H4 (cell line): ENCODE measurements at places on chromosomes 13 and 19.

DNA sequence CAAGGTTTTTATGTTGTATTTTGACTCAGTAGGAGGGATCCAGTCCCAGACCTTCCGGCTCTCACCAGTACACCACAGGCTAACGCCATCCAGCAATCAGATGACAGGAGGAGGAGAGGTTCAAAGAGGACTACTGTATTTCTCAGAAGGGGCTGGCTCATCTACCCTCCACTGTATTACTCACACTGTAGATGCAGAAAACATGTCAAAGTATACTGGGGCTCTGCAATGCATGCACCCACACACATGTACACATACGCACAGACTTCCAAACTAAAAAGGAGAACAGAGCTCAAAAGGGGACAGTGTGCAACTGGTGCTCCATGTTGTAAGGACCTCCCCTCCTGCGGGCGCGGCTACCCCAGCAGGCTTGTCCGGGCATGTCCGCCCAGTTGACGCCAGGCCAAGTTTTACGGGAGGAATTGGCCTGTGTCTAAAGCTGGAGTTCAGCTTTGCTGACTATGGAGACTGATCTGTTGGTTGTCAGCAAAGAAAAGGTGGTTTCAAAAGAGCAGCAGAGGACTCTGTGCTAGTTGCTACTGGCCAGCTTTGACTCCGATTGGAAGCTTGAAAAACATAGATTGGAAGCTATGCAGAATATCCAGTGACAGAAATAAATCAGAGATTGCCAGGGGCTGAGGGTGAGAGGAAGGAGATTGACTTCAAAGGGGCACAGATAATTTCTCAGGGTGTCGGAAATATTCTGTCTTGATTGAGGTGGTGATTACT, 314.2 kb downstream of the DLEU7 start:
- DNase-seq: peak; percentile 74

DNA sequence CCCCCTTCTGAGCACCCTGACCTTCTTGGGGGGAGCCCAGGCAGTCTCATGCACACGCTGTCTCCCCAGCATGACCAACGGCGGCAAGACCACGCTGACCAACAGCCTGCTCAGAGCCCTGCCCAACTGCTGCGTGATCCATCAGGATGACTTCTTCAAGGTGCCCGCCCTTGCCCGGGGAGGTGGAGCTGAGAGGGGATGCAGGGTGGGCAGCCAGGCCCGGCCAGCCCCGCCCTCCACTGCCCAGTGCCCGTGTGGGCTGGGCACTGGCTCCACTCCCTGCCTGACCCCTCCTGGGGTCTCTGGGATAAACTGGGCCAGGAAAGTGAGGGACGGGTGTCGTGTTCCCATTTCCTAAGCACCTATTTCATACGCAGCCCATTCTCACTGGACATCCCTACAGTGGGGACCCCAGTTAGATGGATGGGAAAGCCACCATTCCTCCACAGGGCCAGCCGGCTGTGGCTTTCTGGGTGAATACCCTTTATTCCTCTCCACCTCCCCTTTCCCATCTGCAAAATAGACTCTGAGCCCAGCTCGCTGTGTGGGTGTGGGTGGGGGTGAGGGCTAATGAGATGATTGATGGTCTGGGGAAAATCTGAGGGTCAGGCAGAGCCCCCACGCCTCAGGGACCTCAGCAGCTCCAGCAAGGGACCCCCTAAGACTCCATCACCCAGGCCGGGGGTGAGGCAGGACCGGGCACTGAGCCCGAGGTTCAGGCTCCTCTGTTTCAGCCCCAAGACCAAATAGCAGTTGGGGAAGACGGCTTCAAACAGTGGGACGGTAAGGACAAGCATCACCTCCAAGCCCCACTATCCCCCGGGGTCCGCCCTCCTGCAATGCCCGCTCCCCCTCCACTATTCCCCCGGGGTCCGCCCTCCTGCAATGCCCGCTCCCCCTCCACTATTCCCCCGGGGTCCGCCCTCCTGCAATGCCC, 3.9 kb downstream of the NMRK2 start:
- no peak for DNase-seq

DNA sequence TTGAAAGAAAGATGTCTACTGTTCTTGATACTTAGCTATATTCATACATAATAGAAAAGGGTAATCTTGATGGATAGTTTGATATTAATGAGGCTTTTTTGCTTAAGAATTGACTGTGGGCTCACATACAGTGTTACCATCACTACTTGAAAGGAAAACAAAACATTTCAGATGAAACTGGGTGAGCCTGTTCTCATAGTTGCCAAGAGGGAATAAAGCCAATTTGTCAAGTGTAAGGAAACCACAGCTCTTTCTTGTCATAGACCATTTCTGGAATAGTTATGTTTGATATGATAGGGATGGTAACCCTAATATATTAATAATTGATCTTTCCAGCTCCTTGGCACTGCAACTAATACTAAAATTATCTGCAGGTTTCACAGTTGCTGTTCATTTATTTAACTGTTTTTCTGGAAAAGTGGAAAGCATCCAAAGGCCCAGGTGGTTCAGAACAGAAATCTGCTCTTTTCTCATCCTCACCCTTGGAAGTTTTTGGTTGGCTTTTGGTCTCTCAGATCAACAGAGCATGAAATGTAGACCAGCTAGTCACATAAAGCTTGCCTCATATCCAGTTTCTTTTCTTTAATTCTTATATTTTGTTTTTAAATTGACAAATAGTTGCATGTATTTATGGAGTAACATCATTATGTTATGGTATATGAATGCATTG, 43.2 kb downstream of the ARHGEF7 start:
- no peak for DNase-seq

DNA sequence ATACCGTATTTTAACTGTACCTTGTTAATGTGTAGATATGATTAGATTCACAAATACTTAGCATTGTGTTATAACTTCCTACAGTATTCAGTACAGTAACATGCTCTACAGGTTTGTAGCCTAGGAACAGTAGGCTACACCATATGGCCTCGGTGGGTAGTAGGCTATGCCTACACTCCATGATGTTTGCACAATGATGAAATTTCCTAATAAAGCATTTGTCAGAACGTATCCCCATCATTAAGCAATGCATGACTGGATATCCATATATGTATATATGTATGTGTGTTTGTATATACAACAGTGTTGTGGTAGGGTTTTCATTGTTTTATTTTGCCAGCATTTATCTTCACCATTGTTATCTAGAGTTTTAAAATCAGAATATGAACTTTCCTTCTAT, 119.4 kb downstream of the SLC7A1 start:
- DNase-seq: no peak

DNA sequence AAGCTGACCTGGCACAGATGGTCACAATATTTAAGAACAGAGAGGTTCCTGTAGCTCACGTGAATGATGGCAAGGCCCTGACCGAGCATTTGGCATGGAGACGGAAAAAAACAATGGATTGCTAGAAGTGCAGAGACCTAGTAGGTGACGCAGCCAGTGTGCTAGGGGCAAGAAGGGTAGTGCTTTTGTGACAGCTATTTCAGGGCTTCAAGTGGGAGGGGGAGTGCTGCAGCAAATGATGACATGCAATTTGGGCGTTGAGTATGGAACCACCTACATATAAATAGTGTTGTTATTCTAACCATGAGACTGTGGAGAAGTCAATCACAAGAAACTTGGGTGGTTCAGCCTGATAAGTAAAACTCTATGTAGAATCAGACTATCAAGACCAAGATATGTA, 65.7 kb upstream of the IL17D start:
- DNase-seq: no peak

- DNase-seq: no peak
Measured at GRCh38 chr13:45101327-45102018, 18.8 kb upstream of the GTF2F2 start.

GRCh38 chr13:61316647-61317046, 99.0 kb downstream of the PCDH20 start:
- DNase-seq: no peak

GRCh38 chr13:38341149-38341692, 8.4 kb upstream of the UFM1 start:
- no peak for DNase-seq

DNA sequence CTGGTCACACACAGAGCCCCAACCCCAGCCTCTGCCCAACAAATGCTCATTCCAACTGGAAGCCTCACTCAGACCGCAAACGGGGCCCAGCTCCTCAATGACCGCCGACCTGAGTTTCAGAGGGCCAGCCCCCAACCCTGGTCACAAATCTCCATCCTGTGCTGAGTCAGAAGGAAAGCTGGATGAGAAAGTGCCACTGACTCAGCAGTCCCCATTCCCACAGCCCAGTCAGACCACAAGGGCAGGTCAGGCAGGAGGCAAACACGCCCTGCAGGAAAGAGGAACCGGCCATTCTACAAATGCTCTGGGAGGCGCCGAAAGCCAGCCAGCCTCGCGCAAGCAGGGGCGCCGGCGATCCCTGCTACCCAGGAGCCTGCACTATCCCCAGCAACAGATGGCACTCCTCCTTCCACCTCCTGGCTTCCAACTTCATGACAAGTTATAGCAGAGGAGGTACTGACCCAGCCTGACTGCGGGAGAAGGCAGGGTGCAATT, 14.1 kb upstream of the PRKD2 start:
- DNase-seq: peak; percentile 96

DNA sequence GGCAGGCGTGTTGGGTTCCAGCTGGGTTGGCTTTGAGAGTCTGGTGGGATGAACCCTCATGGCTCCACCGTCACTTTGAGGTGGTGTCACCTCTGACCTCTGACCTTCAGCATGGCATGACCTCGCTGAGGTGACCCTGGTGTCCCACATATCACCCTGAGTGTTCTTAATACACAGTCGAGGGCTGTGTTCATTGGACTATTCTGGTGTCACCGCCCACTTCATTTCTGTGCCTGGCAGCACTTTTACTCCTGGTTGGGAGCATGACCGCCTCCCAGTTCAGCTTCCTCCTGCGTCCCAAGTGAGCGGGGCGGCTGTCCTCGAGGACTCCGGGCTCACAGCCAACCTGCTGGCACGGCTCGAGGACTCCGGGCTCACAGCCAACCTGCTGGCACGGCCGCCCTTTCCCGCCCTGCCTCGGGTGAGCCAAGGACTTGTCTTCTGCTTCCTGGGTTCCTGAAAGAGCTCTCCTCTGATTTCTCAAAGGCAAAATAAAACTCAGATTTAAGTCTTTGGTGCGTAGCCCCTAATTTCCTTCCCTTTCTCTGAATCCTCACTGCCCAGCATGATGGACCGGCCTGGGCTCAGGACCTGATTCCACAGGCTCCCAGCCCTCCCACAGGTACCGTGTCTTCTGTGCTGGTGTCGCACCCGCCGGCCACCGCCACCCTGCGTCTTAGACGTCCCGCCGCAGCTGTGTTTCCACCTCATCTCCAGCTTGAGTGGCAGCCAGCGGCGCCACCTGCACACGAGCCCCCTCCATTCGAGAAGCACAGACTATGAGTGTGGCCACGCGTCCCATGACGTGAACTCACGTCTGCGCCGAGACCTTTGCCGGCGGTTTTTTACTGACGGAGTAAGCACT, 10.4 kb downstream of the ATP4B start:
- peak; percentile 85 for DNase-seq

DNA sequence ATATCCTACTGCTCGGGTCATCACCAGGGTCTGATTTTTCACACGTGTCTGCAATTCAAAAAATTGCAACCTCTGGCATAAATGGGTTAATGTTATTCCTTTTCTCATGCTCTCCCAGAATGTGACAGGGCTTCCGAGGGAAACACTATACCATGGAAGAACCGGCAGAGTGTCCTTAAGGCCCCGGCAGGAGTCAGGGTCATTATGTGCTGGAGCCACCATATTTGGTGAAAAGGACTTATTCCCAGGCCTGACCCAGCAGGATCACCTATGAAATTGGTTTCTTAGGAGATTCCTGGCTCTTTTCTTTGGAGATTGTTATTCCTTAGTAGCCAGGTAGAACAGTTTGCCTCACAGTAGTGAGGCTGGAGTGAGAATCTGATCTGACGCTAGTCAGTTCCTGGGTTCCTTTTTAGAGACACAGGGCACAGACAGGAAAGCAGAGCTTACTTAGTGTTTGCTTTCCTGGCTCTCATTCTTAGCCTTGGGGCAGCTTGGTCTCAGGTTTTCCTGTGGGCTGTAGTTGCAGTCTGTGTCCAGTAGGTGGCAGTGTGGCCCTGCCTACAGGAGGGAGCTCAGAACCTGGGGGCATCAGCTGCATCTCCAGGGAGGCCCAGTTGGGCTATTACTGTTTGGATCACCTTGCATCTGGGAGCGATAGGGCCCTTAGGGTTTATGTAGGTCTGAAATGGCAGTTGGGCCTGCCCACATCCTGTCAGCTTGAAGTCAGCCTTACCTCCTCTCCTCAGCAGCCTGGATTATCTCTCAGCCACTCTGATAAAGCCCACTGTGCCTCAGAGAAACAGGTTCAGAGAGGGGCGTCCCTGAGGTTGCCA, 12.4 kb downstream of the SNRNP70 start:
- DNase-seq: peak; percentile 83

DNA sequence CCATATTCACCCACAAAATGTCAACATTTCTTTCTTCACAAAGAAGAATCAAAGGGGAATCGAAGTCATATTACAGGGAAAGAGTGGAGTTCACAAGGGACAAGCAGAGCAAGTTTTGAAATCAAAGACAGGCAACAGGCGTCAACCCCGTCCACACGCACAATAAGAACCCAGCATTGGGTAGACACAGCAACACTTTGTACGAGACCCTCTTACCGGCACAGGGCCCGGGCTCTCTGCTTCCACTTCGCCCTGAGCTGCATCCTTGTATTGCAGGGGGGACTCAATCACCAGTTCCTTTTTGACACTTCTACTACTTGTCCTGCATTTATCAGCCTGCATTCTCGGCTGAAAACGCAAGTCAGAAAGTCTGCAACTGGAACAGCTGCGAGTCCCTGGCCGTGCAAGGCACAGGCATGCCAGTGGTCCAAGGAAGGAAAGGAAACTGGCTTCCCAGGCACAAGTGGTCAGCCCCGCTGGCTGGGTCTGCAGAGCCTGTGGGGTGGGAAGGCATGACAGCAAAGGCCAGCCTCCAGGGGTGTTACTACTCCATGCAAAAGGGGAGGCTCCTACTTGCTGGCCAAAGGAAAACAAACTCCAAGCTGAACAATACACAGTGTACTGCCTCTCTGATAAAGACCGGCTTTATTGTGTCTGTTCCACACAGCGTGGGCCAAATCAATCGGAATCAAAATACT, at the start of gene DOCK9:
TSS of gene DOCK9 (minus strand) at position 497 of the 698 bp plus-strand sequence. CDS start at position 342, 155 bp downstream.
- peak; percentile 12 for DNase-seq

DNA sequence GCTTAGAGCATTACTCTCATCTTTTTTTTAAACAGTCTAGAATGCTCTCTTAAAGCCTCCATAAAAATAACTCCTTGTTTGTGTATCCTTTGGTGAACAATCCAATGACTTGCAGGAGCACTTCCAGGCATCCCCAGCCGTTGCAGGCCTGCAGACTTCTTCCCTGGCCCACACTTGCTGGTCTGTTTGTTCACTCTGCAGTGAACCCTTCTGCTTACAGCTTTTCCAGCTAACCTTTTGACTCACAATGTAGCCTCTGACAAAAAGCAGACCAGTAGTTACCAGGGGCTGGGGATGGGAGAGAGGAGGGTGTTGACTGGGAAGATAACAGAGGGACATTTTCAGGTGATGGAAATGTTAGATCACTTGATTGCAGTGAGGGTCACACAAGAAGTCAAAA, 9.1 kb downstream of the GPR42 start:
- DNase-seq: no peak

DNA sequence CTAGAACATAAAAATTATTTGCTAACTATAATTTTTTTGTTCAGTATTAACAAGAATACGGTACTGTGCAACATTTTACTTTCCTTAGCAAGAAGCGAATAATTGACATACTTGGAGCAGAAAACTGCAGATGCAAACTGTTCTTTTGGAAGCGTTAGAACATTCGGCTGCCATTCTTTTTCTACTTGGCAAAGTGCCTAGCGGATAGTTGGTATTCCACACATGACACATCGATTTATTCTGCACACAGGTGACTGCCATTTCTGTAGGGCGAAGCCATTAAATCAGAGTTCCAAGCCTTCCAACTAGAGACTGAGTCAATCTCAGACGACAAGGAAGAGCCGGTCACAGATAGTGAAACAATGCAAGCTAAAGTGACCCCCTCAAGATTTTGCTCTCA, 117.4 kb downstream of the TRPC4 start:
- no peak for DNase-seq

GRCh38 chr19:33240181-33240771, 14.6 kb upstream of the SLC7A10 start:
- no peak for DNase-seq
